Left lung (tissue), 14 donors: ENCODE measurements at places on chromosomes 5 and 9. TPM values are rescaled to one million over a fixed set of nuclear protein-coding genes. Genes with fewer than 3 reads are reported as not detected.

- DNase-seq: no peak
Observed at GRCh38 chr9:126692041-126692758, 78.5 kb downstream of the LMX1B start.

- DNase-seq: no peak
Observed at GRCh38 chr5:181024245-181025064, 15.6 kb upstream of the BTNL9 start.

- DNase-seq: no peak
Observed at GRCh38 chr5:156095709-156096241, 231.2 kb upstream of the SGCD start.

Gene ITK
- polyA plus RNA-seq: 0.59 TPM

Gene CCNB1
- 74.4 TPM for polyA plus RNA-seq
